Stimulated activated CD4-positive, alpha-beta T cell treated with anti-CD3 and anti-CD28 coated beads, Interleukin-1b, Interleukin-23, amount 100 ng/mL, for 24 hours (primary cell): ENCODE measurements at places on chromosomes 11 and 22.

DNA sequence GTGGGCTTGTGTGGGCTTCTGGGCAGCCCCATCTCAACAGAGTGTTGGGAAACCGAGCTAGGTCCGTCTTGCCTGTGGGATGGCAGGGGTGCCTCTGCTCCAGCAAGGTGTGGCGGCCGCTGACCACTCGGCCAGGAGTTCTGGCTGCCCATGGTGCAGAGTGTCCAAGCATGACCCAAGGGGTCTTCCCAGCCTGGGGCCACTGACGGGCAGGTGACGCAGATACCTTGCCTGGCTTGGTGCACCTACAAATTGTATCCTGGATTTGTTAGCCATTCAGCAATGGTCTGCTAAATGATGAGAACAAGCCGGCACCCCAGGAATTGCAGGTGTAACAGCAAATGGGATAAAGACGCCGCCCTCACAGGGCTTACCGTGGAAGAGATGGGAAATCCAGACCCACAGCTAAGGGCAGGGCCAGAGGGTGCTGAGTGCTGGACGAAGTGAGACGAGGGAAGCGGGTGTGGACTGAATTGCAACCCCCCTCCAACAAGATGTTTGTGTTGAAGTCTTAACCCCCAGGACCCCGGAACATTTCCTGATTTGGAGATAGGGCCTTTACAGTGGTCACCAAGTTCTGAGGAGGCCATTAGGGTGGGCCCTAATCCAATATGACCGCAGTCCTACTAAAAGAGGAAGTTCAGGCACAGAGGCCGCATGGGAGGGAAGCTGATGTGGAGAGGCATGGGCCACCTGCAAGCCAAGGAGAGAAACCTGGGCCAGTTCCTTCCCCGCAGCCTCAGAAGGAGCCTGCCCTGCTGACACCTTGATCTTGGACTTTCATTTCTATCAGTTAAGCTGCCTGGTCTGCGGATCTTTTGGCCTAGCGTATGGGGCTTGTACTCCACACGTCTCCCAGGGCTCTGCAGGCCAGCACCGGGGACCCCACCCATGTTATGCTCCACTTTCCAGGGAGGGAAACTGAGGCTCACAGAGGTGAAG lies 45.2 kb upstream of the LINC01488 start:
- DNase-seq: no peak

DNA sequence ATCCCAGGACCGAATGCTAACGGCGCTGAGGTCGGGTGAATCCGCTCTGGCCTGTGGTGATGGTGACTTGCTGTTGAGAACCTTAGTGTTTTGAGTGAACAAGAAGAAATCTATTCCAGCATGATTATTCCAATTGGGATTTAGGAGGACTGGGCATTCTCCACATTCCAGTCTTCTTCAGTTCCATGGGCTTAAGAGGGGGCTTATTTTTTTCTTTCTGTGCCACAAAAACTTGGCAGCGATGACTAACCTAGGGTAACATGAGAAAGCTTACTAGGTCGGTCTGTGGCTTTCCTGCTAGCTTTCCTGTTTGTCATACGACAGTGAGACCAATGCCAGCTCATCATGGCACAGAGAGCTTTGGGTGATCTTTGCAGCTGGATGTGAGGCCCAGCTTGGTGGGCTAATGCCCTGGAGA lies 62.9 kb upstream of the ATXN10 start:
- no peak for DNase-seq

- no peak for DNase-seq
These were observed 116.0 kb upstream of the ANO1 start for GRCh38 chr11:69962152-69962551.

DNA sequence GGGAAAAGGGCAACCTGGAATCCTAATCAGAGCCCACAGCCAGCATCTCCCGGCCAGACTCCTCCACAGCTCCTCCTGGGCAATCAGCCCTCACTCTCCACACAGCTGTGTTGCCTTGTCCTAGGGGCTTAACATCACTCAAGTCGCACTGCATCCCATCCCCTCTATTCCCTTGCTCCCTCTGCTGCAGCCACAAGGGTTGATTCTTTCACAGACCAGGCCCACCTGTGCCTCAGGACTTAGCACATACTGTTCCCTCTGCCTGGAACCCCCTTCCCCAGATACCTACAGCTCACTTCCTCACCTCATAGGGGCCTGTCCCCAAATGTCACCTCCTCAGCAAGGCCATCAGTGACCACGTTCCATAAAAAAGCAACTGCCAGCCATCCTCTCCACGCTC lies 18.4 kb downstream of the SPATA19 start:
- DNase-seq: no peak

GRCh38 chr22:24463071-24463760 lies 31.9 kb upstream of the UPB1 start:
- no peak for DNase-seq

DNA sequence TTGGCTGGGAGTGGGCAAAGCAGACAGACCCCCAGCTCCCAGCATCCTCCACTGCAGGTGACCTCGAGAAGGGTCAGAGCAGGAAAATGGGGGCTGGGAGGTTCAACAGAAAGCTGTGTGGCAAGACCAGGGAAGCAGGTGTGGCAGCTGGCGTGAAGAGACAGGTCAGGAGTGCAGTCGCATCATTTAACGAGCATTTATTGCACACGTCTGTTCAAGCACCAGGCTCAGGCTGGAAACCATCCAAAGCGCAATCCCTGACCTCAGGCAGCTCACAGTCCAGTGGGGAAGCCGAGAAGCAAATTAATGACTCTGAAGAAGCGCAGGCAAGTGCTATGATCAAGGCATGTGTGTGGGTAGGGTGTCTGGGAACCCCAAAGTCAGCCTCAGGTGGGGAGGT lies 7.4 kb downstream of the SLC25A45 start:
- no peak for DNase-seq

DNA sequence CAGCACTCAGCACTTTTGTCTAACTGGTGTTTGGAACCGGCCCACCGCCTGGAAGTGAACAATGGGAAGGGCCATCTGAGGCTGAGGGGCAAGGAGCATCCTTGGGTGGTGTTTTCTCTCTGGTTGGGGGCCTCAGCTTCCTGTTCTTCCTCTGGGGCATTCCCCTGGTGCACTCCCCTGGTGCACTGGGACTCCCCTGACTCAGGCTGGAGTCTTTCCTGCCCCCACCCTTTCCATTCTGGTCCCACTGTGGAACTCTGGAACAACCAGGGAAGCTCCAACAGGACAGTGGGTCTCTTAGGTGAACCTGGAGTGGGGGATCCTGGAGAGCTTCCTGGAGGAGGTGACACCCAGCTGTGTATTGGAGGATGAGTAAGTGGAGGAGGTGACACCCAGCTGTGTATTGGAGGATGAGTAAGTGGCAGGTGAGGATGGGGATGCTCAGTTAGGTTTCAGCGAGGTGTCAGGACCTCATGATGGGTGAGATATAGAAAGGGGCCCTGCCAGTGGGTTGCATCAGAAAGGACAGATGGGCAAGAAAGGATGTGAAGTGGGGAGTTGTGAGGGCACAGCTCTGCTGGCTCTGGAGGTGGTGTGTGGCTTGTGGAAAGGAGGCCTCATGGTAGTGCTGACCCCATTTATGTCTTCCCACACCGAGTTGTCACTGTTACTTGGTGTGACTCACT lies 132.1 kb downstream of the OSBP2 start:
- no peak for DNase-seq

DNA sequence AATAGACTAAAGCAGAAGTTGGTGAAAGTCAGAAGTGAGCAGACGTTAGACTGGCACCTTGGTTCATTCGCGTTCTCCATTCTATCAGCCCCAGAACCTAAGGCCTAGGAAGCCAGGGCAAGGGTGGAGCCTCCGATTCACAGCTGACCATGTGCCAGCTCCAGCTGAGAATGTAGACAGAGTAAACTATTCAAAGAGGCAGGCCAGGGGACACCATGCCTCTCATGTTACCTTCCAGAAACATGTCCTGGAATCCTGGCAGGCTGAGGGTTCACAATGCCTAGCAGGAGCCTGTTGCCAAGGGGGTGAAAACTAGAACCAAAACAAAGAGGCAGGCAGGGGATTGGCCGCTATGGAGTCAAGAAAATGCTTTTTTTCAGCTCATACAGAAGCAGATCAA lies 224.4 kb upstream of the POU2AF2 start:
- no peak for DNase-seq

GRCh38 chr11:101292661-101293240 lies 163.1 kb upstream of the PGR start:
- no peak for DNase-seq

GRCh38 chr11:57647960-57648800 lies 1.5 kb downstream of the YPEL4 start:
- no peak for DNase-seq

DNA sequence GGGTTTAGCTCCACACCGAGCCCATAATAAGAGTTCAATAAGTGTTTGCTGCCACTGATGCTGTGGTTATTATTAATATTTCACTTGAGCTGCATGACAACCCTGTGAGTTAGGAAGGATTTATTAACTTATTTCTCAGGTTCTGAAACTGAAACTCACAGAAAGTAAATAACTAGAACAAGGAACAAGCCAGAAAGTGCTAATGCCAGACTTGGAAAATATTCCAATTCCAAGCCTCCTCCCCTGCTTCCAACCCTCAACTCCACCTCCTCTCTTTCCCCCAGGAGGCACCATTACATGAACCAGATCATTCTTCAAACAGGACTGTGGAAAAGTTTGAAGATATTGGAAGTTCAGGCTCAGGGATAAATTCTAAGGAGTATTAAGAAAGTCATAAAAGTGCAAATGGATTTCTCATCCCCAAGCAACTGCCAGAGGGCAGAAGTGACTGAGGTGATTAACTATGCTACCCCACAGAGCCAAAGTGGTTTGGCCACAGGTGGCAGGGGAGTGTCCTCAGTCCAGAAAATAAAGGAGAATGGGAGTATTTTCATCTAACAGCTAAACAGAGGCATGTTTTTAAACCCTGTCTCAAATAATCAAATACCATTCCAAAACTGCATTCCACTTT lies 3.2 kb upstream of the FJX1 start:
- DNase-seq: no peak
